Chondrocyte (in vitro differentiated cells): ENCODE measurements at places on chromosomes 11 and 22. TPM values are rescaled to one million over a fixed set of nuclear protein-coding genes. Genes with fewer than 3 reads are reported as not detected.

GRCh38 chr22:46165977-46166376 is 15.7 kb downstream of the PPARA start:
- no peak for DNase-seq

DNA sequence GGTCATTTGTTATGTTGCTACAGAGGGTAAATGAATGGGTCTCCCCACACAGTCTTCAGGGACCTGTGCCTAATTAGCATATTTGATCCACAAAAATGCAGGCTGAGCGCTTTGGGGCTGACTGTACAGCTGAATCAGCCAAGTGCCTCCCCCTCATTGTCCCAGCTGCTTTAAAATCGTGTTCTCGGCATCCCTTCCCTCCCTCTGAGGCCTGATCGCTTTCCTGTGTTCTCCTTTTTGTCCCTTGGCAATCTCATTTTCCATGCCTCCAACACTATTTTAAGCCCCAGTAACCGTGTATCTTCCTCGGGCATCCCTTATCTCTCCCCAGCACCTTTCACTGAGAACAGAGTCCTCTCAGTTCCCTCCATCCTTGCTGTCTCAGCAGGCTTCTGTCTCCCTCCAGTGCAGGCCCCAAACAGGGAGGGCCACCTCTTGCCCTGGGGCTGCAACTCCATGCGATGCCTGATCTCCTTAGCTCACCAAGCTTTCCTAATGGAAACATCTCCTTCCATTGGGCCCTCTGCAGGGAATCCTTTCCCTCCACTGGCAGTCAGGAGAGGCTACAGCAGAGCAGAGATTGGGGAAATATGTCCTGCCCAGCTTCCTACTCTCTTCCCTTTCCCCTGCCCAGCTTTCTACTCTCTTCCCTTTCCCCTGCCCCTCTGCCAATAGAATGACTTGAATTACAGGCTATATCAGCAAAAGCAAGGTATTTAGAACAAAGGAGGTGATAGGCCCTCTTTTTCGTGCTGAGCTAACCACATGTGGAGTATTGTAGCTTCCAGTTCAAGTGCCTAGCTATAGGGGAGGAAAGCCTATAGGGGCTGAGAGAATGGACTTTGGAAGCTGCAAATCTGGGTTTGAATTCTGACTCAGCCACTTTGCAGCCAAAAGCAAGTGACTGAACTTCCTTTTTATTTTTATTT is 13.8 kb downstream of the UQCR10 start:
- no peak for DNase-seq

DNA sequence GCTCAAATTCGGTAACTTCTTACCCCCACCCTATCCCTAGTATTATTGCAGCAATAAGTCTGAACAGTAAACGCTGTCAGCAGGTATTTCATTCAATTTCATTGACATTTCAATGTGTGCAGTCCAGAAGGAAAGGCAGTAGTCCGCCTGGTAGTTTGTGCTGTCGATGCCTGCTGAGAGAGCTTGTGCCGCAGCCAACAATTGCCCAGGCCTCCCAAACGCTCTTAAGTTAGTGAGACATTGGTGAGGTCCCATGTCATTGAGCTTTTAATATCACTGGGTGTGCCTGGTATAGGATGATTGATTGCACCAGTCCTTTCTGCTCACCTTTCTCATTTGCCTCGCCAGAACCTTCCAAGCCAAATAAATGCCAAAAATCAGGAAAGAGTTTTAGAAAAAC is 28.1 kb downstream of the ALKBH3 start:
- no peak for DNase-seq

Gene OR52I1
- not detected in 3 replicates for total RNA-seq
